ENCODE measurements at places on chromosomes 6 and 20.

- no peak for DNase-seq
These were observed 26.2 kb downstream of the PHACTR3 start for GRCh38 chr20:59630526-59630925.

DNA sequence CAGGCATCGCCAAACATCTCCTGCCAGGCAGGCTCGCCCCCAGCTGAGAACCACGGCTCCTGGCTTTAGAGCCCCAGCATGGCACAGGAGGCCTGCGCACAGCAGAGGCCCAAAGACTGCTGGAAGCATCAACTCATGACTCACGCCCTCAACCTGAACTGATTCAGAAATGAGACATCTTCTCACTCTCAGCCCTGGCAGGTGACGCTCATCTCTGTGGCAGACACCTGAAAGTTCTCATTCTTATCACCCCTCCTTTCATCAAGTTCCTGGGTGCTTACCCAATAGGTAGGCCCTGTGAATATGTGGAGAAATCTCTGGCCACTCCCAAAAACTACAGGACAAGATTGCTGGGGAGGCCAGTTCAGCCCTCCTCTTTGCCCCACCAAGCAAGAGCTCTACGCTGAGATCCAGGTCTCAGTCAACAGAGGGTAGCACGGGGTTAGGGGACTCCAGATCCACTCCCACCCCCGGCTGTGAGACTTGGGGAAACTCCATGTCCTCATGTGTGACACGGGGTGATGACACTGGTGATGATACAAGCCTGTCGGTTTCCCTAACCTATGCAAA, 11.3 kb downstream of the NFATC2 start:
- DNase-seq: peak; percentile 42

DNA sequence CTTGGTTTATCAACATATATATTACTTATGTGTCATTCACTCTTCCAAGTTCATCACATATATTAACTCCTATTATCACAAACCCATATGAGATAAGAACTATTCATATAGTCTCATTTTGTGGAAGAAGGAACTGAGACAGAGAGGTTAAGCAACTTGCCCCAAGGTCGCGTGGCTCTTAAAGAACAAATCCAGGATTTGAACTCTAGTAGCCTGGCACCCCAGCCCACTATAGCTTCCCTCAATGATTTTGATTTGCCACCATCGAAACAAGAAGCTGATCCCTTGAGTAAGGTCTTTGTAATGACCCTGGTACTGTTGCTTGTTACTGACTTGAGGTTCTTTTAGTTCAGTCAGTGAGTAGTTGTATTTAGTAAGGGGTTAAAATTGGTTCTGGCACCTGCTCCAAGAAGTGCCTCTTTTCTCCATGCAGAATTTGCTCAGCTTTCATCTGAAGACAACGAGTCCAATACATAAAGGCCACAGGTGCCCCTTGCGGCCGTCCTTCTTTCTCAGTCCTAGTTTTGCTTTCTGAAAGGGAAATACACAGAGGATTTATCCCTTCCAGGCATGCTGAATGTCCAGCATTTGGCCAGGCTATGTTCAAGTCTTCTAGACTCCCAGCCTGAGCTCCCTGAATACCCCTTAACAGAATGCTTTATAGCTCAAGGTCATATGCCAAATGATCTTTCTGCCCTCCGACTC, 253.0 kb downstream of the TBC1D7 start:
- no peak for DNase-seq

DNA sequence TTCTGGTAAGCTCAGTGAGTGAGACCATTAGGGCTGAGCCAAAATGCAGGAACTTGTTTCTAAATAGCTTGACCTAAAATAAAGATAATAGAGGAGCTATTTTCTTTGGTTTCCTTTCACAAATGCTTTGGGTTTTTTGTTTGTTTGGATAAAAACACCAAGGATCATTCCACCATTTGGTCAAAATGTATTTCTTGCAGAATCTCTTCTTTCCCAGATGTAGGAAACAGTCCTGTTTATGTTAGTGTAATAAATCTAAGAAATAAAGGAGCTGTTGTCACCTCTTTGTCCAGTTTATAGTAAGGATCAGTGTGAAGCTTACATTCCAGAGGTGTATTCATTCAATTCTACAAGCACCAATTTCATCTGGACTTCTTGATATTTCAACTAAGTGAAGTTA, 297.8 kb downstream of the GJA1 start:
- DNase-seq: no peak

GRCh38 chr20:17531665-17532025, 466 bp upstream of the BFSP1 start:
- no peak for DNase-seq

DNA sequence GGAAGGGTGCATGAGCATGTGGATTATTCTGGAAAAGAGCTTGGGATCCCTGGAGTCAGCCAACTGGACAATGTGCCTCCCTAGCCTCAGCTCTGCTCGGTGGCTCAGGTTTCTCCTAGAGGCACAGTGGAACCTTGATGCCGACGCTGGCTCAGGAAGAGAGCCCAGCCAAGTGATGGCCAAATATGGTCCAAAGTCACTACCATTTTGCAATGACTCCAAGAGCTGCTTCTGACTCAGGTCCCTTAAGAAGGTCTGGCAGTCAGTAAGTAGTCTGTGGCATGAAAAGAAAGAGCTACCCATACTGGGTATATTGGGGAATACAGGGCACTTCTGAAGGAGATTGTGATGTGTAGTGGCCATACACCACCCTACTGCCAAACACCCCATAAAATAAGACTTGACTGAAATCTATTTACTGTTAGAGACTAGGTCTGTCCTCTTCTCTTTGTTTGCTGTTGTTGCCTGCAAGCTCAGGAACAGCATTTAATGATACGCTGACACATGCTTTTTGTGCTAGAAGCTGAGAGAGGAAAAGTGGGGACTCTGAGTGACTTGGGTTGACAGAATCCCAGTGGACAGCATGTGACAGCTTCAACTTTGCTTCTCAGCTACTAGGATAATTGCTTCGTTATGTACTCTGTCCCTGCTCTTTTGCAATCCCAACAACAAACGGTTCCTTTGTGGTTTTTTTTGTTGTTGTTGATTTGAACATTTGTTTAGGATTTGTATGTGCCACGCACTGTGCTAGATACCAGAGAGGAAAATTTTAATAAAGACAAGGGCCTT, 30.3 kb upstream of the OGFRL1 start:
- DNase-seq: no peak

DNA sequence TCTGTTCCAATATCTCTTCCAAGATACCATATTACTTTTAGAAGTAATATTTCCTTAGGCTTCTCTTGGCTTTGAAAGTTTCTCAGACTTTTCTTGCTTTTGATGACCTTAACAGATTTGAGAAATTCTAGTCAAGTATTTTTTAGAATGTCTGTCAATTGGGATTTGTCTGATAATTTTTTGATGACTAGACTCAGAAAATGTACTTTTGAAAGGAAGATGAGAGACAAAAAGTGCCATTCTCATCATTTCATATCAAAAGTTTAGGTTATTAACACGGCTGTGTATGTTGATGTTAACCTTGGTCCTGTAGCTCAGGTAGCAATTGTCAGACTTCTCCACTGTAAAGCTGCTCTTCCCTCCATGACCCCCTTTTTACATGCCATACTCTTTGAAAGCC, 651.5 kb downstream of the EYS start:
- no peak for DNase-seq

DNA sequence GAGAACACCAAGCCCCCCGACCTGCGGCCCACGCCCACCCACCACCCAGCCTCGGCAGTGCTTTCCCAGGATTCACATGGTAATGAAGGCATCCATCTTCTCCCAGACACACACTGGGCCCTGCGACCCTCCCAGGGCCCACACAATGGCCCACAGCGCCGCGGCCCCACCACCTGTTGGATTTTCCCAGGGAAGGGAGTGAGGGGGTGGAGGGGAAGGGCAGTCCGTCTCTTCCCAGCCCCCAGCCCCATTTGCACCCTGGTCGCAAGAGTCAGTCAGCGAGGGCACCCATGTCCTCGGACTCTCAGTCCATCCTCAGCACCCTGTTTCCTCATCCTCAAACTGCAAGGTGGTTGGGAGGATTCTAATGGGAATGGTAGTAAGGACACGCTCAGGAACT, 23.7 kb upstream of the ID1 start:
- DNase-seq: no peak

- DNase-seq: no peak
These were observed 141.7 kb downstream of the C6orf58 start for GRCh38 chr6:127718694-127719093.

DNA sequence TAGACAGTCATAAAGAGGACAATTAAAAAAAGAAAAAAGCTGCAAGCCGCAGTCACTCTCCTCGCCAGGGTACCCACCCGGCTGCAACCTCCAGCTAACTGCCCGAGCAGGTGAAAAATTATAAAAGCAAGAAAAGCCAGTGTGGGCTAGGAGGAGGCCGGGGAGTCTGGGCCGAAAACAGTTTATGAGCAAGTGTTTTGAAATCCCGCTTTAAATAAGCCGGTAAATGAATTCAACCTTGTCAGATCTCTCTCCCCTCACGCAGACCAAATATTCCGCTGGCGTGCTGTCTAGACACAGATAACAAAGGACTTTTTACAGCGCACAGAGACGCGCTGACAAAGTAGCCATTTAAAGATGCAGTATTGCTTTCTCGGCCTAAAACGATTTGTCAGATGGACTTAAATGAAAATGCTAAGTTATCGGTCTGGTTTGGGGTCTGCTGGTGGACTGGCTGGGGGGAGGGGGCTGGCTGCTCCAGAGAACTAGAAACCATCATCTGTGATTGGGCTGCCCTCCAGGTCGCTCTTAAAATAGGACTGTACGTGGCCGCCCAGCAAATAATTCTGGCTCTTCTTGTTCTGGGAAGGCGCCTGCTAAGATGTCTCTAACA, 24.6 kb downstream of the PMEPA1 start:
- no peak for DNase-seq

- DNase-seq: no peak
These were observed 188.3 kb upstream of the MCHR2 start for GRCh38 chr6:100182313-100182712.

GRCh38 chr6:41607036-41607435, 31.2 kb upstream of the MDFI start:
- DNase-seq: no peak

Data from germinal center (tissue), 1 donor.